ENCODE measurements at places on chromosomes 1 and 21.
A peak's percentile ranks its signal among the peaks of the same experiment; 100 is the strongest.

- no peak for DNase-seq
Measured at GRCh38 chr1:228873709-228874108, 138.4 kb downstream of the RHOU start.

DNA sequence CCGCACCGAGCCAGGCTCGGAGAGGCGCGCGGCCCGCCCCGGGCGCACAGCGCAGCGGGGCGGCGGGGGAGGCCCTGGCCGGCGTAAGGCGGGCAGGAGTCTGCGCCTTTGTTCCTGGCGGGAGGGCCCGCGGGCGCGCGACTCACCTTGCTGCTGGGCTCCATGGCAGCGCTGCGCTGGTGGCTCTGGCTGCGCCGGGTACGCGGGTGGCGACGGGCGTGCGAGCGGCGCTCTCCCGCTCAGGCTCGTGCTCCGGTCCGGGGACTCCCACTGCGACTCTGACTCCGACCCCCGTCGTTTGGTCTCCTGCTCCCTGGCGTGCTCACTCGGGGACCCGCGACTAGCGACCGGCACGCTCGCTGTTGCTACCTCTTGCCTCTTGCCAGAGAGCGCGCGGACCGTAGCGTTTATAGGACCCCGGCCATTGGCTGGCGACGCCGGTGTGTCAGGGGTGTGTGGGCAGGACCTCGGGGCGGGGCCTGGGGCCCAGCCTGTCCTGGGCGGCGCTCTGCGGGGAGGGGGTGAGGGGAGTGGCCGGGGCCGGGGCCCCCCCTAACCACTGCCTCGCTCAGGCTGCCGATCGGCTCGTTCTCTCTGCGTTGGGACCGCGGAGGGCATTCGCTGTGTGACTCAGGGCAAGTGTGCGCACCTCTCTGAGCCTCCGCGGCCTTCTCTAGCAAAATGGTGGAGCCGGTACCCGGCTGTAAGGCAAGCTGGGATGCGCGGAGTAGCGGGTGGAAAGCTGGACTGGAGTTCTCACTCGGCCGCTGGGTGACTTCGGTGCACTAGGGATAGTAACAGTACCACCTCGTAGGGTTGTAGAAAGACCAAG lies at the start of gene SLC2A1:
Gene SLC2A1 (minus strand): TSS at position 381 of the 832 bp plus-strand sequence. CDS start 217 bp downstream, at position 164.
- DNase-seq = peak; percentile 96

- DNase-seq = no peak
Measured at GRCh38 chr1:31871703-31872102, 55.9 kb upstream of the SPOCD1 start.

DNA sequence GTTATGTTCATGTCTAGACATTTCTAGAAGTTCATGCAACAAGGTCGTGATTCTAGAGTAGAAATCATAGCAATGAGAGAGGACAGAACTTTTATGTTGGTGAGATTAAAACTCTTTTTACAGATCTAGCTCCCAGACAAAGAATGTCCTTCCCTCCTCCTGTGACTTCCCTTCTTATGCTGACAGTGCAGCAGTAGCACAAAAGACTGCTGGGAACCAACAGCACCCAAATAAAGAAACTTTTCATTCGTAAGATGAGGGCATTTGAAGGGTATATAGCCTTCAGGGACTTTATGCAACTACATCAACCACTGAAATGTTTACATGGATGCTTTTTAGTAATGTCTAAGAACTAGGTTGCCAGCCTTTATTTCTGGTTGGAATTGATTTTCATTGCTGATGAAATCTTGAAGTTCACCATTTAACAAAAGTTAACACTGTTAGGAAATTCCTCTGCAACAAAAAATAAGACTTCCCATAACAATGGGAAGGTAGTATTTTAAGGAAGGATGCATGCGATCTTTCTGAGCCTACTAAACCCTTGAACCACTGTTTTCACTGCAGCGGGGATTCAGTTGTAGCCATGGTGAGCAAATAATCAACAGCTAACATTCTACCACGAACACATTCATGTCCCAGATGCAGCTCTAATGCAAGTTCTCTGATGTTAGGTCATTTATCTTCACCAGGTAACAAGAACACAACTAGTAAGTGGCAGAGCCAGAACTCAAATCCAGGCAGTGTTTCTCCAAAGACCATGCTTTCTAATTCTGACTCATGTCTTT lies 672.8 kb downstream of the PTPRC start:
- no peak for DNase-seq

DNA sequence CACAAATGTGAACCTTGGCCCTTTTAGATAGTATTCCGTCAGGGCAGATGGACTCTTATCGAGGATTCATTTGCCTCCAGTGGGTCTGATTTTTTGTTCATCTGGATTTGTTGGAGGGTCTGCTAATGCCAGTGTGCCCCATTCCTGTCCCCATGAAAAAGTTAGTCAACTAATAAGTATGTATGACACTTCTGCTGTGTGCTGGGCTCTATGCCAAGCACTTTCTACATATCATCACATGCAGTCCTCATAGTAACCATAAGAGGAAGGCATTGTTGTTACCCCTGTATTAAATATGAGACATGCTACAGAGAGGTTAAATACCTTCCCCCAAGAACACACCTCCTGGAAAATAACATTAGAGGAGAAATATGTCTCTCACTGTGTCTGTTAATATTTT lies 46.6 kb upstream of the MAB21L3 start:
- no peak for DNase-seq

DNA sequence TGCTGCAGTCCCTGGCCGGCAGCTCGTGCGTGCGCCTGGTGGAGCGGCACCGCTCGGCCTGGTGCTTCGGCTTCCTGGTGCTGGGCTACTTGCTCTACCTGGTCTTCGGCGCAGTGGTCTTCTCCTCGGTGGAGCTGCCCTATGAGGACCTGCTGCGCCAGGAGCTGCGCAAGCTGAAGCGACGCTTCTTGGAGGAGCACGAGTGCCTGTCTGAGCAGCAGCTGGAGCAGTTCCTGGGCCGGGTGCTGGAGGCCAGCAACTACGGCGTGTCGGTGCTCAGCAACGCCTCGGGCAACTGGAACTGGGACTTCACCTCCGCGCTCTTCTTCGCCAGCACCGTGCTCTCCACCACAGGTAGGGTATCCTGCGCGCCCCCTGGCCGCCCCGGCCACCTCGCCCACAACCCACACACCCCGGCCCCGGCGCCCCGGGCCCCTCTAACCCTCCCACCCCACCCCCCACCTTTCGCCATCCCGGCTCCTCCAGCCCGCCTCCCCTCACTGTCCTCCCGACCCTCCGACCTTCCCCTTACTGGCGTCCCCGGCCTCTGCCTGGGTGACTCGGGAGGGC lies 352 bp downstream of the KCNK1 start:
- DNase-seq = no peak

DNA sequence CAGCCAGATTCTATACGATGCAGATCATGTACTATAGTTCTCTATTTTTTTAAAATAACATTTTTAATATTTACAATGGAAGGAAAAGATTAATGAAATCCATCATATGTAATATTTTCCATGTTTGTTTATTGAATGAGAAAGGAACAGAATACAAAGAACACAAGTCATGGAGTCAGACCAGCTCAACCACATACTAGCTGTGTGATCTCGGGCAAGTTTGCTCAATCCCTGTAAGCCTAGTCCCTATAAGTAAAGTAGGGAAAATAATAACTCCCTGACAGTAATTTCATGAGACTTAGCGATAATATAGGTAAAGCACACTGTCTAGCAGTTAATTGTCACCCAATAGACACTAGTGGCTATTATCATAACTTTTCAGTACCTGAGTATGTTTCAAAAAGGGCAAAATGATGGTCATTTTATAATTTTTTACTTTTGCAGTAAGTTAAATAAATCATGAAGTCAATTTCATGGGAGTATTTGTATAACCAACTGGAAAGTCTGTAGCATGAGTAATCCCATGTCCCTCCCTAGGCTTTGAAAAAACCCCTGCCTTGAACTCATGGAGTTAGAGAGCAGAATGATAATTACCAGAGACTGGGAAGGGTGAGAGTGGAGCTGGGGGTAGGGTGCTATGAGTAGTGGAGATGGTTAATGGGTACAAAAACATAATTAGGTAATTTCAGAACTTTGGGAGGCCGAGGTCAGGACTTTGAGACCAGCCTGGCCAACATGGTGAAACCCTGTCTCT lies 37.0 kb upstream of the EPS15 start:
- DNase-seq = no peak

- DNase-seq = no peak
Measured at GRCh38 chr1:59356627-59357026, 59.7 kb downstream of the FGGY start.

GRCh38 chr1:112869895-112870294 lies 86.1 kb downstream of the SLC16A1 start:
- no peak for DNase-seq

DNA sequence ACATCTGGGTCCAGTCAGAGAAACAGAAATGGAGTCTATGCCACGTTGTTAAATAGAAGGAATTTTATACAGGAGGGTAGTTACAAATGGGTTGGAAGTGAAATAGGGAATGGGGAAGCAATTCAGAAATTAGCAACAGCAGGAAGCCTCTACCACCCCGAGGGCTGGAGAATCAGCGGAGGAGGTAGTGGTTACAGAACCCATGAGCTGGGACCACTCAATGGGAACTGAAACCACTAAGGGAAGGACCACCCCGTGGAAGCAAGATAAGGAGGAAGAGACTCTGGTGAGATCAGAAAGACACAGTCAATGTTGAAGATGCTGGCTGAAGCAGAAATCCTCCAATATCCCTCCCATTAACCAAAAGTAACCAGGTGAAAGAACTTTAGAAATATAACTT lies 15.5 kb upstream of the MAST2 start:
- no peak for DNase-seq

DNA sequence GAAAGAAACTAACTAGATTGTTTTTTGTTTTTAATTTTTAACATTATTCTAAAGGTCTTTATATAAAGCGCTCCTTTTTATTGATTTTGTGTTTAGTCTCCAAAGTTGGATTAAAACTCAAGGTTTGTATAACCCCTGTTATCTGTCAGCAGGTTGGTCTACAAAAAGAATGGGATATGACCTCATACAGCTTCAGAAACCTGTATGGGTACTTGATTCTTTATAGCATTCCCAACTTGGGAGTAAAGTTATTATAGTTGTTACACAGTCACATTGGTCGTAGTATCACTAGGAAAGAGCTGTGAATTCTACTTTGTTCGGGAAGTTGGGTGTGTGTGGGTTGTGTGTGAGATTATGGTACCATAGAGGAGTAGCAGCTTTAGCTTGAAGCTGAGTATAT lies 52.4 kb downstream of the ZMYM4 start:
- DNase-seq = no peak

- no peak for DNase-seq
Measured at GRCh38 chr1:156090138-156090839, 8.0 kb upstream of the MEX3A start.

DNA sequence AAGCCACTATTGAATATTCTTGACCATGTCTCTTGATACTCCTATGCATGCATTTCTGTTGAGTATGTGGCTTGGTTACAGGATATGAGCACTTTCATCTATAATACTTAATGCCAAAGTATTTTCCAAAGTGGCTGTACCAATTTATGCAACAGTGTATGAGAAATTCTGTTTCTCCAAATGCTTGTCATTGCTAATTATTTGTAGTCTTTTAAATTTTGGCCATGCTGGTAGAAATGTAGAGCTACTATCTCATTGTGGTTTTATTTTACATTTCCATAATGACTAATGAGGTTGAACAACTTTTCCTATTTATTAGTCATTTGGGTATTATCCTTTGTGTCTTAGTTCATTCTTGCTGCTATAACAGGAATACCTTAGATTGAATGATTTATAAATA lies 71.4 kb upstream of the TSPAN2 start:
- no peak for DNase-seq

DNA sequence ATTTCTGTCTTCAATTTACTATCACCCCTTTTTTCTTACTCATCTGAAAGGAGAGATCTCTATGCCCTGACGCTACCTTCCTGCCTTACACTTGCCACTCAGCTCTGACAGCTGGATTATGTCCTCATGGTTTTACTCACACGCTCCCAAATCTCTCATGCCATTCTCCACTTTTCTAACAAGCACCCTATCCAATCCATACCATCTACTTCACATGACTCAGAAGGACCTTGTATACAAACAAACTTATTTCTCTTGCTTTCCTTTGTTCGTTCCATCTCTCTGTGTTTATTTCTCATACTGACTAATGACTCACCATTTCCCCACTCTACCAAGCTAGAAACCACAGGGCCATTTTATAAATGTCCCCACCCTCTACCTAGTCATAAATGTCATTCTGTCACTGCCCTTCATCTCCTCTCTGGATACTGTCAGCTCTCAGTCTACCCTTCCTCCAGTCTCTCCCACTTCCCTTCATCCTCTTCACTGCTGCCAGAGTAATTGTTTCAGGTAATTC lies 87.3 kb downstream of the USP24 start:
- DNase-seq = peak; percentile 64

GRCh38 chr1:159771127-159771895 lies 9.5 kb upstream of the DUSP23 start:
- DNase-seq = no peak

DNA sequence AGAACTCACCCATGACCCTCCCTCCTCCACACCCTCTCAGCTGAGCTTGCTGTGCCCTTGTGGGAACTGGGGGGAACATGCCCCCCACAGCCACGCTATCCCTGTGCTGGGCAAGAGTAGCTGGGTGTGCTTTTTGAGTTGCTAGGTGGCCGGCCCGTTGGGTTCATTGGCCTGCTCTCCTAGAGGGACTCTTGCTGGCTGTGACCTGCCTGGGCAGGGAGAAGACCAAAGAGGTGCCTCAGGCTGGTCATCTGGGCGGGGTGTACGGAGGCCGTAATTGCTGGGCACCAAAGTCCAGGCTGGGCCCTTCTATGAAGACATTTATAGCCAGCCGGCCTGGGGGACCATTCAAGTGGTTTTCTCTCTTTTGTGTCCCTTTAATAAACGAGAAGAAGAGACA lies 138.3 kb upstream of the ZBTB40 start:
- no peak for DNase-seq

DNA sequence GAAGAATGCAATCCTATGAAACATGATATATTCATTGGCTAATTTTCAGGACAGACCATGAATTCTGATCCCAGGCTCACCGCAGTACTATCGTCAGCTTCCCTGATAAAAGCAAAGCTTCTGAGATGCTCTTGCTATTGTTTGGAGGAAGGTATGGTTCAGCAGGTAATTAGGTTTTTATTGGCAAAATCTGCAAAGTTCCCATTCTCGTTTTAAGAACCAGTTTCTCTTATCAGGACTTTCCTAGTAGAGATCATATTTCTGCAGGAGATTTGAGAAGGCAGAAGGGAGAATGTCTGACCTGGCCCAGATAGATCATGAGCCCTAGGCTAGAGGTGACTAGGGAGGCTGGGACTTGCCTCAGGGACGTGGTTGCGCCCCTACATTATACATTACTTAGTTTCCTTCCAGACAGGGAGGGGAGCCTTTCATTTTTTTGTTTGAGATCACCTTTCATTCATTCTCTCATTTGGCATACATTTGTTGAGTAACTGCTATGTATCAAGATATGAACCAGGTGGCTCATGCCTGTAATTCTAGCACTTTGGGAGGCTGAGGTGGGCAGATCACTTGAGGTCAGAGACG lies 108.8 kb downstream of the NRIP1 start:
- no peak for DNase-seq

GRCh38 chr1:200215350-200215749 lies 187.8 kb downstream of the NR5A2 start:
- no peak for DNase-seq

- no peak for DNase-seq
Measured at GRCh38 chr1:10444795-10445397, 4.9 kb upstream of the CORT start.

GRCh38 chr1:163980394-163980793 lies 578.6 kb upstream of the PBX1 start:
- DNase-seq = no peak

GRCh38 chr1:178933105-178933561 lies 62.3 kb upstream of the ANGPTL1 start:
- DNase-seq = no peak

GRCh38 chr1:201447903-201448871 lies 20.8 kb downstream of the PHLDA3 start:
- peak; percentile 77 for DNase-seq

- DNase-seq = no peak
Measured at GRCh38 chr1:203219934-203220333, 9.5 kb downstream of the CHIT1 start.

Measured in CD4-positive, alpha-beta T cell (primary cell).